ENCODE measurements at places on chromosomes 5 and 9.

DNA sequence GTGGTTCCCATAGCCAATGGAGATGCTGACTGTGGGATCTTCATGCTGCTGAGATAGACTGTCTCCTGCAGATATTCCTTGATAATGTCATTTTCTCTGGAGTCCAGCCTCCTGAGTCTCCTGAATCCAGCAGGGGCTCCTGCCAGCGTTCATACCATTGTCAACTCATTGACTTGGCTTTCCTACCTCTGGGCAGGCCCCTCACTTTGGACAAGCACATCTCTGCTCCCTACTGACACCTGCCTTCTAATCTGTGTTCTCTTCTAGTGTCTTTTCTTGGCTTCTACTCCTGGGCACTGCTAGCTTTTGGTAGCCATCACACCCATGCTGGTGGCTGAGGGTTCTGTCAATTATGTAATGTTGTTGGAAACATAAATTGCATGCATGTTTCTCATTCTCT is 138.0 kb downstream of the ADCY2 start:
- no peak overlapping the region for H3K4me3 ChIP-seq
- no peaks in the 10 kb centered on the region for H3K4me1 ChIP-seq
- H3K27me3 ChIP-seq, result no peaks in the 10 kb centered on the region
- no peak for DNase-seq
- H3K27ac ChIP-seq, result no peak overlapping the region

DNA sequence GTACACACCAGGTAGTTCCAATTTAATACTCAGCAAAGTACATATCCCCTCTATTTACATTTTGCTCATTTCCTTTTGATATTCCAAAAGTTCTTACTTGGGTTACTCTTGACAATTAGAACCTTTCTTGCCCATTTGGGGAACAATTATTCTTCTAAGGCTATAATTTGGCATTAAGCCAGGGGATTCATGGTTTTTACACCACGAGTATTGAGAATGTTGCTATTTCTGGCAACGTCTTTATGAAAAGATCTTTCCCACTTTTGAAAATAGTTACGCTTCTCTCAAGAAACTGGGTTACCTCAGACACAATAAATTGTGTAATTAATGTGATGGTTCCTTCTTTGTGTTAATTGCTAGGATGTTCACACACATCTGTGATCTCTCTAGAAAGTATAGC is 11.5 kb upstream of the CAAP1 start:
- H3K27me3 ChIP-seq, result no peaks in the 10 kb centered on the region
- no peaks in the 10 kb centered on the region for H3K4me1 ChIP-seq
- DNase-seq, result no peak

GRCh38 chr9:134367791-134368490 is 41.7 kb downstream of the RXRA start:
- DNase-seq, result no peak
- H3K27me3 ChIP-seq, result no peaks in the 10 kb centered on the region
- H3K4me3 ChIP-seq, result no peak overlapping the region
- H3K4me1 ChIP-seq, result peaks cover 12% of the 10 kb centered on the region

DNA sequence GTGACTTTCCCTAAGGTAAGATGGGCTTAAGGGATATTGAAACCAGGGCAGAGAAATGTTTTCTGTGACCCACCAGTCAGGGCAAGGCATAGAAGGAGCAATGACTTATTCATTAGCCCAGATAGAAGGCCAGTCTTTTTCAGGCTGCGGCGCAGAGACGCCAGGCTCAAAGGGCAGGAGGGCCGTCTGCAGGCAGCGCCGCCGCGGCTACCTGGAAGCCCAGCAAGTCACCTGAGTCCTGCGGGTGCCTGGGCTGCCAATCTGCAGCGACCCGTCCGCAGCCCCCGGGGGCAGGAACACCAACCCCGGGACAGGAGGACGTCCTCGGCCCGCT is 322 bp upstream of the SH3GL2 start:
- H3K27ac ChIP-seq, result no peak overlapping the region
- H3K36me3 ChIP-seq, result no peaks in the 10 kb centered on the region
- no peaks in the 10 kb centered on the region for H3K4me1 ChIP-seq
- no peaks in the 10 kb centered on the region for H3K27me3 ChIP-seq
- no peak for DNase-seq

Measured in Panc1 (cell line).